ENCODE measurements at places on chromosomes 16 and 17.

- no peak for DNase-seq
Measured at GRCh38 chr17:65662196-65662595, 100.7 kb upstream of the AXIN2 start.

DNA sequence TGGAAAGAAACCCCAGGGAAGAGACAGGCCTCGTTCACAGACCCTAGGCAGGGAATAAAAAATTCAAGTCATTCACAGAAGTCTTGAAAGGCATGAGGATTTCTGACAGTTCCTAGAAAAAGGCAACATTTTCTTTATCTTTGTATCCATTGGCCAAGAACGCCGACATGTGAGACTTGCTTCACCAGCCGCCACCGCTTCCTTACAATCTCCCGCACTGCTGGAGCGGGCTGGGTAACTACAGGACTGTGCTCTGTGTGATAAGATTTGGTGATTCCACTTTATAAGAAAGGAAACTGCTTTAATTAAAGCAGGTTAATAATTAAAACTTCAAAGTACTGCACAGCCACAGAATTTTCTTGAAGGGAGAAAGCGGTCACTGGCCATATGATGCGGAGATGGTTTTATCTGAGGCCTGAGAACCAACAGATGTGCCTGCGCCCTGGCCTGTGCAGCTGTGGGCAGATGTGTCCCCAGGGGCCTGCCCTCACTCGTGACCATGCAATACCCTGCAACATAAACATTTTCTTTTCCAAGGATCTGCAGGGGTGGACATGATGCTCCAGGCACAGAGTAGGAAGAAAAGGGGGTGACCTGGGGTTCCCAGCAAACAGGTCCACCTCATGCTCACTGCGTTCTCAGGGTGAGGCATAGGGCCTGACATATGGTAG lies 13.0 kb upstream of the LGALS3BP start:
- DNase-seq = no peak

DNA sequence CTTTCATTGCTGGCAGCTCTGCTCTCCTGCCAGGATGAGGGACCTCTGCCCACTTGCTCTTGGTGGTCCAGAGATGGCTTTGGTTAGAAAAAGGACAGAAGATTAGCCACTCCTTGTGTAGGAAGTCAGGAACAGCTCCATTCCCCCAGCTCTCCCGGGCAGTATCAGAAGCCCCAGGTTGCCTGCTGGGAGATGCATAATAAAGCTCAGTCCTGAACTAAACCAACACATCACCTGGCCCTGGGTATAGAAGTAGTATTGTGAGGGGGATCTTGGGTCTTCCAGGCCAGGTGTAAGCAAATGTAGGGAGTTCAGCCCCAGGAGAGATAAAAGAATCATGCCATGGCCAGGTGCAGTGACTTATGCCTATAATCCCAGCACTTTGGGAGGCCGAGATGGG lies 52.4 kb downstream of the NEUROD2 start:
- no peak for DNase-seq

DNA sequence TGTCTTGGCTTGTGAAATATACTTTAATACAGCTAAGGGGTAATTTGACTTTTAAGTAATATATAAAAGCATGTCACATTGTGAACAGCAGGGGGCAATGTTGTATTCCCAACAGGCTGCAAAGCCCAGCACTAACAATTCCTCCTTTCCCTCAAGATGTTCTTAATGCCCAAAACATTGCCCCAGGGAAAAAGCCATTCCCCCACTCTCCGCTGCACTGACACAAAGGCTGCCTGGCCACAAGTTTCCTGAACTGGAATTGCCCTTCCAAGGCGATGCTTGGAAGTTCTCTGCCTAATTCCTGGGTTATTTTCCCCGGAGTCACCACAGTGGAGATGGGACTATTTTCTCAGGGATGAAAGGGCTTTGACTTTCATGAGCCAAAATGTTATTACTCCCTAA lies 27.2 kb downstream of the CLEC16A start:
- DNase-seq = no peak

Data from Right ventricle myocardium superior (tissue), 1 donor.